CD4-positive, alpha-beta T cell treated with Interleukin-12 subunit alpha and Interleukin-12 subunit beta, for 1 hour (primary cell): ENCODE measurements at places on chromosomes 13 and 19.

DNA sequence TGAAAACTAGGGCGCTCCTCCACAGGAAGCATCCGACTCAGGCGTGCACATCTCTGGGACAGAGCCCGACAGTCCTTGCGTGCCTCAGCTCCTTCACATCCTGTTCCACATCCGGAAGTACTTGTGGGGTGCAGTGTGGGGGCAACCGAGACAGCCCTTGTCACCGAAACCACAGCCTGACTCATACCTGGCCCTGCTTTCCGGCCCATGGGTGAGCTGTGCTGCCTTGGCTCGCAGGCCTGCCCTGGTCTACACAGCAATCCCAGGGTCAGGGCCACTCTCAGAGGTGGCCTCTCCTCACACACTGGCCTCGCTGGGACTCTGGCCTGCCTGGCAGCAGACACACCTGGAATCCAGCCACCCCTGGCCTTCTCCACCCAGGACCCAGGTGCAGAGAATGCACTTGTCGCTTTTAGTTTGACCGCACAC lies 100.4 kb downstream of the STK24 start:
- DNase-seq, result peak; percentile 86

DNA sequence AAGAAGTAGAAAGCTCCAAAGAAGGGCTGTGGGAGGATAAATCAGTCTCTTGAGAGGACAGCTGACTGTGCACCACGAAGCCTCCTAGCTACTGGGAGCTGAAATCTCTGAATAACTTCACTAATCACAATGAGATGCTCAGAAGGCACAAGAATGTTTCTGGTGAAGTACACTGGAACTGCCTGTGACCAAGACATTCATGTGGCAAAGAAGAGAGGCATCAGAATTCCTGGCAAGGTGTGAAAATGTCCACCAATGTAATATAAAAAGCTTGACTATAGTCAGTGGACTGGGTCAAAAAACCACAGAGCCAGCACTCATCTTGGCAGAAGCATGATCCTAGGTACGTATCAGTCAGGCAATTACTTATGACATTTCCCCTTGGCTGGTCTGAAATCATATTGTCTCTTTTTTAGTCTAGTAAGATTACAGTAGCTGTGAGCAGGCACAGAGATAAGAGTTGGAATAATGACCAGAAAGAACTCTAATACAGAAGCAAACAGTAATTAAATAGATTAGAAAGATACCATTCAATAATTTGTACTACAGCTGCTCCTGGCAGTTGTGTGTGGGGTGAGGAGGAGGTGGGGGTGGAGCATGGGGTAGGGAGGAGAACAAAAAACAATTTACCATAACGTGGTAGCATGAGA lies 434.7 kb downstream of the DIAPH3 start:
- no peak for DNase-seq

DNA sequence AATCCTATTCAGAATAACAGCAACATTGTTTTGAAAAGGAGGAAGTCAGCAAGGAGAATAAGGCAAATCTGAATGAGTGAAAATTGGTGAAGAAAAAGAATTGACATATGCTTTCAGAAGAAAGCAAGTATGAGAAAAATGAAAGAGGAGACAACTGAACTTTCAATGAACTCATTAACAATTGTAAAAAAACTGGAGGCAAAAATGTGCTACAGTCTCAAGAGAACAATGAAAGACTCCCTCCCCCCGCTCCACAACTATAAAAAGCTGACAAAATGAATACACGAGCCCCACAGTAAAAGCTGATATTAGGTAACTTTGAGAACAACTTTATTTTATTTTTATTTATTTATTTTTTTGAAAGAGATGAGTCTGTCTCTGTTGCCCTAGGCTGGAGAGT lies 373.1 kb downstream of the DIAPH3 start:
- DNase-seq, result no peak

DNA sequence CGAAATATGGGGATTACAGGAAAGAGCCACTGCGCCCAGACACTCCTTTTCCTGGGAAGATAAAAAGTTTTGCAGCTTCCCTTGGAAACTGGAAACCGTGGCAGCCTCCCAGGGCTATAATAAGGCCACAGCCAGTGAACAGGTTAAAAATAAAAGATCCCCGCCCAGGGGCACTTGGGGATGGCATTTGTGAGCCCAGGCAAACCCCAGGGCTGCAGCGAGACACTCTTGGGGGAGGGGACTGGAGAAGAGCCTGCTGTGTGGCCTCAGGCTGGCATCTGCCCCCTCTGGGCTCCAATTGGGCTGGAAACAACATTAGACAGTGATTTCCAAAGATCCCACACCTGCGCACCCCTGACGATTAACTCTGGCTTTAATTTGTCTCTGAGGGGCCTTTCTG lies 11.2 kb downstream of the FEM1A start:
- no peak for DNase-seq

DNA sequence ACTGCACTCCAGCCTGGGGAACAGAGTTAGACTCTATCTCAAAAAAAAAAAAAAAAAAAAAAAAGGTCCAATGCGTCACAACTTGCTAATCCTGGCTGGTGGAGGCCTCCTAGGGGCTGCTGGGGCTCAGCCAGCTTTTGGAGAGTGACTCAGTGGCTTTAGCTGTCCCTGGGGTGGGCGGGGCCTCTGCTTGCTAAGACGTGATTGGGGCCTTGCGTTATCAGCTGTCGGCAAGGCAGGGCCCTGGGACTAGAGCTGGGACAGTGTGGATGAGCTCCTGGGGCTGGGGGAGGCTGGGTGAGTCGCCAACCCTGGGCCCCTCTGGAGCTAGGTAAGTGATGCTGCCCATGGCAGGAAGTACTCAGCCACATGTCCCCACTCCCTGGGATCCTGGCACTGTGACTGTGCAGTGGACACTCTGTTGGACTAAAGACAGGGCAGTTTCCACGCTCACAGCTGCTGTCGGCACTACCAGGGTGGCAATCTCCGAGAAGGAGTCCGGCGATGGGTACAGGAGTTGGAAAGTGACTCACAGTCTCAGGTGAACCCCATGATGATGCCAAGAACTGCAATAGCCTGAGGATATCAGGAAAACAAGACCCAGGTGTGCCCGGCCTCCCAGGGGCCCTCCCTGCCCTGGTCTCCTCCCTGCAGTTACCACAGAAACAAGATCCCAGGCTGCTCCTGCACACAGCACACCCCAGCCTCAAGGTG lies 32.2 kb downstream of the F2RL3 start:
- no peak for DNase-seq

DNA sequence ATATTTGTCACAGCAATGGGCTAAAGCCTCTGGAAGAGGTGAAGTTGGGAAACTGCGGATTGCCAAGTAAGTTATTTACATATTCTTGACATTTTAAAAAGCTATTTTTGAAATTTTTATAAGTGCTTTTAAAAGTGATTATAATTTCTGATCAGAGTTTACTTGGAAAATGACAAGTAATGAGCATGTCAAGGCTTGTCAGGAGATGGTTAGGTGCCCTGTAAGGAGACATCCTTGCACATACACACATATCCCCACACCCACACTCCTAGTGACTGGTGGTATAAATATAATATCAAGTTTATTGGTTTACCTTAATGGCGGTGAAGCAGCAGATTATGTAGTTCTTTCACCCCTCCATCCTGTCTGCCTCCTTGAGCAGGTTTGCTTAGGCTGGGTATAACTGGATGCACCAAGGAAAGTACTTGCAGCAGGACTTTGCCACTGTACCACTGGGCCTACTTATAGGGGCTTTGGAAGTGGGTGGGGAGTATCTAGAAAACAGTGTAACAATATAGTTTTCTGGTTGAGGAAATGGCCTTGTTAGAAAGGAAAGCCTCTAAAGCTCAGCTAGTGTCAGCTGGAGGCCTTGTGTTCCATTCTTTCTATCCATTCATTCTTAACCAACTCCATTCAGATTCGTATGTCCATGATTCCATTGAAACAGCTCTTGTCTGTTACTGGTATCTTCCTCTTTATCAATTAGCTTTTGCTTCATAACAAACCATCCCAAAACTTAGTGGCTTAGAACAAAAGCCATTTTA lies 16.6 kb downstream of the GTF2F2 start:
- no peak for DNase-seq
